CD4-positive, alpha-beta T cell treated with Interleukin-12 subunit alpha and Interleukin-12 subunit beta, for 1 hour (primary cell): ENCODE measurements at places on chromosomes 13 and 19.

GRCh38 chr13:98746968-98747367, 5.5 kb downstream of the SLC15A1 start:
- no peak for DNase-seq

GRCh38 chr19:49502866-49503581, 6.8 kb downstream of the RPS11 start:
- DNase-seq: peak; percentile 76

GRCh38 chr13:100619940-100620339, 31.4 kb upstream of the GGACT start:
- no peak for DNase-seq

- DNase-seq: no peak
Measured at GRCh38 chr13:102900193-102900608, 54.4 kb downstream of the ERCC5 start.

DNA sequence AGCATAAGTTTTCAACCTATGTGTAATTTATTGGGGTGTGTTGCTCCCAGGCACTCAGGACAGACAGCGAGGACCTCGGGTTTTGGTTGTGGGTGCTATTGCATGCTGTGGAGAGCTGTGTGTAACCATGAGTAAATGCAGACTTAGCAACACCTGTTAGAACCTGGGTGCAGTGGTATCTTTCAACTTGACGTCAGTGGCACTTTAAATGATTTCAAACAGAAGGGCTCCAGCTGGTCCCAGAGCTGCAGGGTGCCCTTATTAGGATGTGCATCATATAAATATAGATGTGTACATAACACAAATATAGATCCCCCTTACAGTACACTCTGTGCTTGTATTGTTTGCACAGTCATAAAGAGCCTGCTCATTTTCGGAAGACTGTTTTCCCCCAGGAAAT, 228.3 kb upstream of the IRS2 start:
- no peak for DNase-seq

DNA sequence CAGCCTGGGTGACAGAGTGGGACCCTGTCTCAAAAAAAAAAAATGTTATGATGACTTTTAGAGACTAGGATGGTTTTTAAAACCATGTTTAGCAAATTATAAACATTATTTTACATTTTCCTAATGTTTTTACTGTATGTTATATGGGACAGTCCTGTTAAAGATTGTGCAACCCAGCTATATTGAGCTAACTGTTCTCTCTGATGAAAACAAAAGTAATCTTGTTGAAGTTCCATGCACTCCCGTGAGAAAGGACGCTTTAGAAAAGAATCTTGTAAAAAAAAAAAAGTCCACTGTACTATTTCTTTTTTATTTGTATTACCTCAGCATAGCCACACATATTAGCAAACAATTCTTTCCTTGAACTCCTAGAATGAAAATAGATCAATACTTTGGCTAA, 451.2 kb downstream of the DCT start:
- no peak for DNase-seq

DNA sequence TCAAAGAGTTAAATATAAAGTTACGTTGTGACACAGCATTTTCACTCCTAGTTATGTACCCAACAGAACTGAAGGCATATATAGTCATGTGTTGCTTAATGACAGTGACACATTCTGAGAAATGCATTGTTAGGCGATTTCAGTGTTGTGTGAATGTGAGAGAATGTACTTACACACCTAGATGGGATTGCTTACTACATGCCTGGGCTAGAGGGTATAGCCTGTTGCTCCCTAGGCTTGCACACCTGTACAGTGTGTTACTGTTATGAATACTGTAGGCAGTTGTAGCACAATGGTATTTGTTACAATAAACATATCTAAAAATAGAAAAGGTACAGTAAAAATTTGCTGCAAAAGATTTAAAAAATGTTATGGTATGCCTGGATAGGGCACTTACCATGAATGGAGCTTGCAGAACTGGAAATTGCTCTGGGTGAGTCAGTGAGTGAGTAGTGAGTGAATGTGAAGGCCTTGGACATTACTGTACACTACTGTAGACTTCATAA, 89.2 kb downstream of the DHRS12 start:
- no peak for DNase-seq

DNA sequence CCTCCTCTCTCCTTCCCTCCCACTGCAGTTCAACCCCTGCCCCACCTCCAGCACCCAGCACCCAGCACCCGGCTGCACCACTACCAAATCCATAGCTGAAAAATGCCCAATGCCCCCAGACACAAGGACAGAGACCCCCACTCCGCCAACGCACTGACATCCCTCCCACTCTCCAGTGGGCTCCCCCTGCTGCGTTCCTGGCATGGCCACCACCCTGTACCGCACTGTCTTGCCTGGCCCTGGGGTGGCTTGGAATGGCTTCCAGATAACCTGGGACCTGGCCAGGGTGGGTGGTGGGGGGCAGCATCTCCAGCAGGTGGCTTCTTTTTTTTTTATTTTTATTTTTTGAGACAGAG, 5.8 kb upstream of the MKNK2 start:
- DNase-seq: no peak

DNA sequence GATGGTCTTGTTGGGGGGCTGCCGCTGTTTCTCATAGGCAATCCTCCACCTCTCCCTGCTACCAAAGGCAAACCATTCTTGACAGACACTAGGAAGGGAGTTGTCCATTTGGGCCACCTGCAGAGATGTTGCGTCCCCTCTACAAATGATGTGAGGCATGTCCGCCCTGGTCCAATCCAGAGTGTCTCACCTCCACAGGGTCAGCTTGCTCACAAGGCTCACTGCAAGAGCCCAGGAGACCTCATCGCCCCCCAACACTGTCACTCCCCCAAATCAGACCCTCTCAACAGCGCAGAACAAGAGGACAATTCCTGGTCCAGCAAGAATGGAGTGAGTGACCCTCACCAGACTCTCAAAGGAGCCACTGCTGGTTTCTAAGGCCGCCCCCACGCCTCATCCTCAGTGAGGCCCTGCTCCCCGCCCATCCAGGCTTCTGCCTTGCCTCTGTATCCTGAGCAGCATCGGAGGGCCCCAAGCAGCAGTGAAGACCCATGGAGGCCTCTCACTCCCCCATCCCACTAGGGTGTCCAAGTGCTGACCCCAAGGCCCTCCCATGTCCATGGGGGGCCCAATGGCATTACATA, 6.5 kb downstream of the HNRNPL start:
- DNase-seq: no peak

DNA sequence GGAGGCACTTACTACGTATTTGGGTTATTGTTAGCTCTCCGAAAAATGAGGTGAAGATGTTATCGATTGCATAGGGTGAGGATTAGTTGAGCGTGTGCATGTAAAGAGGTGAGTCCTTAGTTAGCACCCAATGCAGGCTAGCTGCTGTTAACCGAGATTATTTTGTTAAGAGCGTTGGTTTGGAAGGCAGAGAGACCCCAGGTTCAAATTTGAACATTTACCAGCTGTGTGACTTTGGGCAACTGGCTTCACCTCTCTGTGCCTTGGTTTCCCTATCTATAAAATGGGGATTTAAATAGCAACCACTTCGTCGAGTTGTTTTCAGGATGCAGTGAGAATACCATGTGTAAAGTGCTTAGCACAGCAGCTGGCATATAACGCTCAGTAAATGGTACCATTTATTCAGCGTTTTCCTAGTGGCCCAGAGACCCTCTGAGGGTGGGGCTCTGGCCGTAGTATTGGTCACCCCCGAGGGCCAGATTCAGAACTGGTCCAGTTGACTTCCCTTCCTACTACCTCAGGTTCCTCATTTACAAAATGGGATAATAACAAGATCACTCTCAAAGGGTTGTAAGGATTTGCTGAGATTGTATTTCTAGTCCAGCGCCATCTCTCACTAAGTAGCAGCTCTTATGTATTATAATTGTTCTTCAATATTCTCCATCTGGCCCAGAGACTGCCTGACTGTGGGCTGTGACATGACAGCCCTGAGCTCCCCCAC, 887 bp downstream of the SIPA1L3 start:
- DNase-seq: no peak

DNA sequence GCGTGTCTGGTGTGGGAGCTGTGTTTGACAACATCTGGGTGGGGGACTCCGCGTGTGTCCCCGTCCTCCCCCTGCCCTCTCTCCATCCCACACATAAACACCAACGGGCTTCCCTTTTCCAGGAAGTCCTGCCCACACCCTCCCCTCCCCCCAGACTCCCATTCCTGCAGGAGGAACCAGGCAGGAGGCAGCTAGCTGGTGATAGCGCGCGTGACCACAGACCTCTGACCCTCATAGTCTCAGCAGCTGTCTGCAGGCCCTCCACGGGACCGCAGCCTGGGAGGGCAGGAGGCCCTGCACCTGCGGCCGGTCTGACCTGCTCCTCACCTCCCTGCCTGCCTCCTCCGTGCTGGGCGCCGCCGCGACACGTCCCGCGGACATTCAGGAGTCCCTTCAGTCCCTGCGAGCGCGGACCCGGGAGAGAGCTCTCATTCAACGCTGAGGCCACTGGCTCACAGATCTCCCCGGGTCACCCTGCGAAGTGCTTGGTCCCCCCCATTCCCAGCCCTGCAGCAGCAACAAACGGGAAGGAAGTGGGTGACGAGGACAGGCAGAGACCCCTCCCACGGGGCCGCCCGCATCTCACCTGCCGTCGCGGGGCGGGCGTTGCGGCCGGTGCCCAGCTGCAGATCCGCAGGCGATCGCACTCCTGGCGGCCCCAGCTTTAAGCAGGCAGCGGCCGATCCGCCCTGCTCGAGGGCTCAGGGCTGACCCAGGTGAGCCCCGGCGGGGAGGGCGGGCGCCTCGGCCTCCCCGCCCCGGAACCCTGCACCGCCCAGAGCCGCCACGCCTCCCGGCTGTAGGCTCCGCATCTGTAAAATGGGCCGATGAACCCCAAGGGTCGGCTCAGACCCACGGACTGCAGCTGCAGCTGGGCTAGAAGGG, 1.1 kb upstream of the ACP5 start:
- DNase-seq: peak; percentile 46
